CD4-positive, alpha-beta T cell treated with Interleukin-21 for 1 hour (primary cell): ENCODE measurements at places on chromosomes 4 and X.
A peak's percentile ranks its signal among the peaks of the same experiment; 100 is the strongest.

- no peak for DNase-seq
Observed at GRCh38 chrX:103446665-103447302, 70.4 kb downstream of the BEX3 start.

DNA sequence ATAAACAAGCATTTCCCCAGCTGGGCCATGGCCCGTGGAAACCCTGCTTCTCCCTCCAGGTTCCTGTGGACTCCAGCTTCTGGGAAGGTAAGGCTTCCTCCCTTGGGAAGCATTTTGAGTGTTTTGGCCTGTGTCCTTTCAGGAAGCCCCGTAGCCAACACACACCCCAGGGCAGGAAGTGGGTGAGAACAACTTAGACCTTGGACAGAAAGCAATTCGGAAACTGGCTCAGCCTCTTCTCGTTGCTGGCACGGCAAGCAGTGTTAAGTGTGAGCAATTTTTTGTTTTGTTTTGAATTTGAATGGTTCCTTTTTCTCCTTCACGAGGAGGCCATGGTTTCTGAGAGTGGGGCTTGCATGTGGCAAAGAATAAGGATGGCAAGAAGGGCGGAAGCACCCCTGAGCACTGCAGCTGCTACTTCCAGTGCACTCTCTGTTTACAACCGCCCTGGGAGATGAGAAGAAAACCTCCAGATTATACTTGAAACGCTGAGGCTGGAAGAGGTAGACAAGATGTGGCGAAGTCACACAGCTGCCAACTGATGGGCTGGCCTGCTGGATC, 14.1 kb upstream of the CYTL1 start:
- DNase-seq = no peak

DNA sequence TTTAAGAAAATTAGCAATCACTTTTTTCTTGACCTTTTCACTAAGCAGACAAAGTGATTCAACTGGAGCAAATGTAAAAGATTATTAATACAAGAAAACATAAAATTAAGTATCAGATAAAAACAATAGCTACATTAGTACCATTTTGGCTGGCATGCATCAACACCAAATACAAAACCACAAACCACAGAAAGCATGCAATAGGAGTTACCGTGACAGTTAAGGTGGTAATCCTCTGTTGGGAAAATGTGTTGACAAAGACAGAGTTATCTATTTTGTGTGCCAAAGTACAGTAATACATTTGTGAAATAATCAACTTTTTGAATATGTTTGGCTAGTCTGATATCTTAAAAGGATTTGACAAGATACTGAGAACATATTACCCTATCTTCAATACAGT, 89.8 kb upstream of the ETNPPL start:
- DNase-seq = no peak

GRCh38 chrX:28205905-28206304, 224.7 kb upstream of the DCAF8L1 start:
- DNase-seq = no peak

DNA sequence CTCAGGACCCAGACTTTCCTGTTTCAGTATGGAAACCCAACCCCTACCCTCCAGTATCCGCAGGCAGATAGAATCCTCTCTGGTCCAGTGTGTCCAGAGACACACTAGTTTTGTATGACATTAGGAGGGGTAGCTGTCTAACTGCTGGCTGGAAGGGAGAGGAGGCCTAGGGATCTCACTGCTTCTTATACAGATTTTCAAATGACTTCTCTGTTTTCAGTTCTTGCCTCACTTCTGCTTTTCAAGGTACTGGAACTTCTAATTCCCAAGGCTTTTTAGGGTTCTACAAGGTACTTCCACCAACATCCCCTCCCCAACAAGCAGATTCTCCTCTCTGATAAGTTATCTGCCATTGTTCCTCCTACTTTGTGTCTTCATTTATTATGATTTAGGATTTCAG, 6.1 kb downstream of the SGCB start:
- DNase-seq = no peak

- no peak for DNase-seq
Observed at GRCh38 chrX:12843668-12844279, 23.1 kb upstream of the TLR7 start.

- peak; percentile 8 for DNase-seq
Observed at GRCh38 chr4:24965627-24966026, 52.8 kb upstream of the CCDC149 start.

- DNase-seq = no peak
Observed at GRCh38 chrX:25013632-25014365, 2.0 kb downstream of the ARX start.

DNA sequence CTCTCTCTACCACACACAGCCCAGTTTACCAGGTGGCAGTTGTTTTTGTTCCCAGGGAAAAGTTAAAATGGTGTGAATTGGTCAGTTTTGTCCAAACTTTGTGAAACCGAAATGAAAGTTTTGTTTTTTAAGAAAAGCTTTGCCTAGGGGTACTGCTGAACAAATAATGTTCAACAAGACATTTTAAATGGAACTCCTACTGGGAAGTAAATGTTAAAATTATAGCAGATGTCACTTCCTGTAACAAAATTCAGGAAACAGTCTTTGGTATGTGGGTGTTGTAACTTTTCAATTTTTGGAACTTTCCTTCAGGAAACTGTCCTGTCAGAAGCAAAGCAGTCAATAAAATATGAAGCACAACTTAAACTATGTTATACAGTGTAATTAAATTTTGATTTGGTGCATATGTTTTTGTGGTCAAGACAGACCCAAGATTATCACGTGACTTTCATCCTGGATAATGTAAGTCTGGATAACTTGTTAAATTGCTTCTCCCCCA, 79.5 kb downstream of the AFF1 start:
- DNase-seq = no peak

GRCh38 chr4:185797018-185797417, 15.0 kb downstream of the SORBS2 start:
- DNase-seq = no peak

DNA sequence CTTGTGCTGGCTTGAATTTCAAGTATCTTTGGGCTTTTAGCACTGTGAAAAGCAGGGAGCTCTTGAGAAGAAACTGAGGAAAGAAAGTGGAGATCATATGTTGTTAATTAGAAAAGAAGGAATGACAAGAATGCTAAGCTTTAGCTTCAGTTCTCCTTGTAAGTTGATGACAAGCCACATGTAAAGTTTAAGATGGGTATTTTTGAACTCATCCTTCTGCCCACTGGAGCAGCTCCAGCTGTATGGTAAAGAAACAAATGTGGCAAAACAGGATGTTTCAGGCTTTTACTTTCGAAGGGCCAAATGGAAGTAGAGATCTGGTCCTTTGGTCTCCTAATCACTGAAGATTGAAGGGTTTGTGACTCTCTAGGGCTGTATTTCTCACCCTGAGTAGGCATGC, 137.8 kb downstream of the GUCY2F start:
- no peak for DNase-seq

DNA sequence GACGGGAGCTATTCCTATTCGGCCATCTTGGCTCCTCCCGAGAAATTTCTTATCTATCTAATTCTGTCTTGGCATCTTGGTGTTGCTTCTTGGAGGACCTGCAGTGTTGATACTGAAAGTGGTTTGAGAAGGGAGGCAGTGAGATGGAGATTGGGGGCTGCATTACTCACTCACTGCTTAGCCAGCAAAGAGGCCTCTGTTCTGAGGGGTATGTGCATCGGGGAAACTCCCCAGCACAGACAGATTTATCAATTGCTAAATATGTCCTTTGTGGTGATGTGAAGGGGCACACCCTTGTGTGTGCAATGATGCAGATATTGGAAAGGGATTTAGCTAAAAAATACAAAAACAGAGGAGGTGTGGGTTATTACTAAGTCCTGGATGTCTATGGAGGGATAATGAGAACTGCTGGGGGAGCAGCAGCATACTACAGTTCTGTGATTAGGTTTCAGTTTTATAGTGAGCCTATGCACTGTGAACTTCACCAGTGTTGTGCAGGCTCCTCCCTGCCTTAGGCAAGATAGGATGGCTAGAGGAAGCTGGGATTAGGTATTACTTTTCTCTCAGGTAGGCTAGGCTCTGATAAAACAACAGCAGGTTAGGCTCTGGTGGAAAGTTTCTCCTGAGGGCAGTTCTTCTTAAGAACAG, 279.0 kb downstream of the HS3ST1 start:
- DNase-seq = no peak

DNA sequence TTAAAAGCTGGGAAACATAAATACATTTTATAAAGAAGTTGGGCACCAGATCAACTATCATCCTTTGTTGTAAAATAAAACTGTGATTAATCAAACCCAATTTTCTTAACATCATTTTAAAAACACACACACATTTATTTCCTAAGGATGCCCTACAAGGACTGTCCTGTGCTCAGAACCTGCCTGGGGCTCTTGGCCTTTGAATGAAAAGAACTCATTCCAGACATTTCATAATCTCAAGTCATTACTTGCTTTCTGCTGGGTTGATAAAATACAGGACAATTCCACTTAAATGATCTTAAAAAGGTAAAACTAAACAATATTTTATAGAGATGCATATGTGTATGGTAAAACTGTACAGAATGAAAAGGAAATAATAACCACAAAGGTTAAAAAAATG, 2.8 kb downstream of the SH3D19 start:
- no peak for DNase-seq

DNA sequence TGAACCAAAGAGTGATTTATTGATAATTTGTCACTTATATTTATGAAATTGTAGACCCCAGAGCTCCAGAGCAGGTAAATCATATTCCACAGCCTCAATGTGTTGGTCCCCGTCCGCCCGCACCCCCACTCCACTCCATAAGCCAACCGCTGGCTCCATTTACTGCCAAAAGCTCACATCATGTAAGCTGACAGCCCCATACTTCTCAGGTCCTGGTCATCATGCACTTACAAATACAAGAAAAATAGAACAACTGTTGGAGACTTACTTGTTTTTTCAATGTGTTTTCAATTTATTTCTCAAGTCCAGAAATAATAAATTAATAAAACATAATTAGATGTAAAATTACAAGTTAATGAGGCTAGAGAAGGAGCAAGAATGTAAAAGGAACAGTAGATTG, 235.7 kb upstream of the HAND2 start:
- DNase-seq = no peak

GRCh38 chr4:118948545-118949144, 60.0 kb downstream of the SYNPO2 start:
- no peak for DNase-seq

DNA sequence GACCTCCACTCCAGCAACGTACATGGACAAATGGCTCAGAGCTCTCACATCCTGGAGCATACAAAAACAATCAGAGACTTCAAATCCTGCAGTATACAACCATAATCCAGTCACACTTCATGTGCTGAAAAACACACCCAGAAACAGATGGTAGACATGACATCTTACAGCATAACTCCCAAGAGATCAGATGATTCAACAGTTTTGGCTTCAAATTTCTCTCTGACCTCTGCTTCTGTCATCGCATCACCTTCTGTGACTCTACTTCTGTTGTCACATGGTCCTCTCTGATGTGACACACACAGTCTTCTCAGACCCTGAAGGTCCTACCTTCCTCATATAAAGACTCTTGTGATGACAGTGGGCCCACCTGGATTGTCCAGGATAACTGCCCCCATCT, 18.5 kb downstream of the SUV39H1 start:
- no peak for DNase-seq

- DNase-seq = no peak
Observed at GRCh38 chr4:103012060-103012459, 7.4 kb downstream of the SLC9B1 start.

DNA sequence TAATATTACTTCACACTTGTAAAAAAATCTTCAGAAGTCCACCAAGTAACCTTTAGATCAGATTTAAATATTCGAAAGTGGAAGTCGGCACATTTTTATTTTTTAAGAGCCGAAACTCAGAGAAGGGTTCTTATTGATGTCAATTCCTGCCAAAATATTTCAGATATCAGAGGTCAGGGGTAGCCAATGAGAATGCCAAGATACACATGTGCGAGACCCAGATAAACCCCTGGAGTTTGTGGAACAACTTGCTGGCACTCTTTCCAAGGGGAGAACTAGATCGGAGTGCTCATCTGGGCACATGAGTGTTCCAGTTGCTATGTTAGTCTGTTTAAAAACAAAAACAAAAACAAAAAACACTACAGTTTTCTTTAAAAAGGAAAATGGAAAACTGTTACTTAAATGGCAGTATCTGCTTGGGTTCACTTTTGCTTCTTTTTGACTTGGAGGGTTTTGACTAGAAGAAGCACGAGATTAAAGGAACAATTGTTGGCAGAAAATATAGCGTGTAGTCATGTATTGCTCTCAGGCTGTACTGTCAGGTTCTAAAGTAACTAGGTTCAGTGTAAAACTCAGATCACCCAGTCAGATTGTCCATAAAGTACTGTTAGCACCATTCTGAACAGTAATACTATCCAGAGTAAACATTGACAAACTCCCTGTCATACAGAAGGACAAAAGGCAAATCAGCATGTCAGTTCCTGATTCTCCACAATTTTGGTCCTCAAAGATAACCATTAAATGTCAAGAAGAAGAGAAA, 188.0 kb upstream of the PACRGL start:
- DNase-seq = no peak

- no peak for DNase-seq
Observed at GRCh38 chr4:100391086-100391485, 126.7 kb downstream of the EMCN start.

GRCh38 chr4:128718768-128719167, 90.7 kb upstream of the JADE1 start:
- DNase-seq = no peak

DNA sequence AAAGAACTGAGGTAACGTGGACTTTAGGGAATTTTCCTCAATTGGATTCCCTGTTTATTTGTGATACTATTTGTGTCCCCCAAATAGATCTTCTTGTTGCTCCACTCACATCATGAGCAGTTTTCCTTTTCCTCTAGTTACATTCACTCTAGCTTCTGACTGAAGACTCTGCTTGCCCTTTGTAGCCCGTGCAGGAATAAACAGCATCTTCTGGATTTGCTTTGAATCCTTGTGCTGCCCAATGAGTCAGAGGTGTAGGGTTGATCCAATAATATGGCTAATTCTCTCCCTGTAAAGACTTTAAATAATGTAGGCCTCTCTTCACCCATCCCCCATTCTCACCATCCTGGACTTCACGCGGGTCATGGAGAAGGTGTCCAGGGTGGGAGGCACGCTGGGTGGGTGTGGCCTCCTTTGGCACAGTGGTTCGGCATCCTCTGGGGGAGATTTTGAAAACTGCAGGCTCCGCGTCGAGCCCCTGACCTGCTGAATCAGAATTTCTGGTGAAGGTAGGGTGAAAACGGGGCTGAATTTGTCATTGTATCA, 9.0 kb downstream of the HAND2 start:
- DNase-seq = no peak
